ENCODE measurements at places on chromosomes 12 and 14. TPM values are rescaled to one million over a fixed set of nuclear protein-coding genes. Genes with fewer than 3 reads are reported as not detected.

DNA sequence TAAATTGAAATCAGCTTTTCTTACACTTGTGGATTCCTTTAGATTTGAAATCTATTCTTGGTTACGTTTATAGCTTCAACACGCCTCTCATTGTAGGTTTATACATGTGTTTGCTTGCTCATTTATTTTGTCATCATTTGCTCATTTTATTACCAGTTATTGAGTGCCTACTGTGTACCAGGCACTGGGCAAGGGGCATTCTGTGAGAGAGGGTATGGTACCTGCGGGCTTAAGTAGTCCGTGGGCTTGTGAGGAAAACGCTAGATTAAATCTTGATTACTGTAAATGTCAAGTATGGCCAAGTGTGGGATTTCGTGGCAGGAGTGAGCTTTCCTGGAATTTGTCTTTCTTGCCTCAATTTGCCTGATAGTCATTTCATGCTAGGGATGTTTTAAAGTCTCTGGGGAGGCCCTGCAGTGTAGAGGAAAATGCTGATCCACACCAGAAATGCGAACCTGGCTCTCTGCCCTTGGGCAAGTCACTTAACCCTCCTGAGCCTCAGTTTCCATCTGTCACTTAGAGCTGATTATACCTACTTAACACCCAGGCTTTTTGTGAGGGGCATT, 92.7 kb downstream of the CACNA1C start:
- peaks cover 9% of the 10 kb centered on the region for H3K4me1 ChIP-seq
- H3K36me3 ChIP-seq: no peaks in the 10 kb centered on the region
- DNase-seq: no peak
- peaks cover 2% of the 10 kb centered on the region for H3K27me3 ChIP-seq

DNA sequence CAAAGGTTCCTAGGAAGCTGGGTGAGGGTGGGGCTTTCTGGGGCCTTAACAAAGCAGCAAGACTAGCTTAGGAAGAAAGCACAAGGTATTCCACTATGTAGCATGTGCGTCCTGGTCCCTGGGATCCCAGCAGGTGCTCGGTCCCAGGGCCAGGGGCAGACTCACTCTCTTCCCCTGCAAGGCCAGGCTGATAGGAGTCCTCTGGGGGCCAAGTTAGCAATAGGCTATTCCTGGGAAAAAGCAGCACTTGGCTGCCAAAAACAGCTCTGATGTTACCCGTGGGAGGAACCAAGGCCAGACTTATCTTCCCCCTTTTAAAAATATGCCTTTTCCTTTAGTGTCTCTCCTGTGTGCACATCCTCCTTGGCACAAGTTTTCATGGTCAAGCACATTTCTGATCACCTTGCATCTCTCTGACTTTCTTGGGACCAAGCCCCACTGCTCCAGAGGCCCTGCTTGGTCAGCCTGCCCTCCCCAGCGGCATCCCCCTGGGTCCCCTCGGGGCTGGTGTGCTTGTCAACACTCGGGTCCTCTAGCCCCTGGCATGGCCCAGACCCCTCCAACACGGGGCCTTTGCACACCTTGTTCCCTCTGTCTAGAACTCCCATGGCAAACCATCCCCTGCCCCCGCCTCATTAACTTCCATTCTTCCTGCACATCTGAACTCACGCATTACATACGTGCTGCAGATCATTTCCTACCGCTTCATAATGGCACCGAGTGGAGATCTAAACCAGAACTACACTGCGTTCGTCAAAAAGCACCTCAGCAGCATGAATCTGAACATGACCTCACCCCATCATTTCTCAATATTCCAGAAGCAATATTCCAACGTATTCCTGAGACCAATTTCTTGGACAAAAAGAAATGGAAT, 21.9 kb downstream of the CCDC92 start:
- H3K27ac ChIP-seq: no peak overlapping the region
- peaks cover 19% of the 10 kb centered on the region for H3K4me1 ChIP-seq
- no peaks in the 10 kb centered on the region for H3K27me3 ChIP-seq

The AQP6 gene
- polyA plus RNA-seq: not detected

The PRMT5 gene
- 136 TPM for polyA plus RNA-seq

GRCh38 chr14:72741826-72742117, 152.1 kb downstream of the DPF3 start:
- no peaks in the 10 kb centered on the region for H3K27me3 ChIP-seq
- DNase-seq: no peak
- no peak overlapping the region for H3K4me3 ChIP-seq
- 0 out of 2 replicates have a peak, but pooled peaks cover 2% of the 10 kb centered on the region for H3K36me3 ChIP-seq

DNA sequence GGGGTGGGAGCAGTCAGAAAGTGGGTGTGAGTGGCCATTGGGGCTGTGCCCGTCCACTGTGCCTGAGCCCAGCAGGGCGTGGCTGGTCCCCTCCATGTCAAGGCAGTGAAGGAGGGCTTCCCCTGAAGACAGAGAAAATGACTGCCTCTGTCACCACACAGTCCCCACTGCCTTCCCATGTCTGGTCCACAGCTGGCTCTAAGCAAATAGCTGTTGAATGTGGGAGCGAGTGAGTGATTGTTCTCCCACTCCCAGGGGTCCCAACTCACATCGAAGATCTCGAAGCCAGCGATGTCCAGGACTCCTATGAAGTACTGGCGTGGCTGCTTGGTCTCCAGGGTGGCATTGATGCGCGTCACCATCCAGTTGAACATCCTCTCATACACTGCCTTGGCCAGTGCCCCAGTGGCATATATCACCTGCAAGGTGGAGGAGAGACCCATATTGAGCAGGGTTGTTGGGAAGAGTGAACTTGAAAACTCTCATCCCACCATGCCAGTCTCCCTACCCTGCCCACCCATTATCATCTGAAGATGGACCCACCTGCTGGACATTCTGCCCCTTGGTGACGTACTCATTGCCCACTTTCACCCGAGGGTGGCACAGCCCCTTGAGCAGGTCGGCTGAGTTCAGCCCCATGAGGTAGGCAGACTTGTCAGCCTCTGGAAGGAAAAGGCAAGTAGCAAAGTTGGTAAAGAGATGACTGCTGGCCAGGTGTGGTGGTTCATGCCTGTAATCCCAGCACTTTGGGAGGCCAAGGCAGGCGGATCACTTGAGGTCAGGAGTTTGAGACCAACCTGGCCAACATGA, 6.6 kb downstream of the MYH7 start:
- H3K27me3 ChIP-seq: peaks cover 6% of the 10 kb centered on the region
- H3K27ac ChIP-seq: no peak overlapping the region
- H3K36me3 ChIP-seq: no peaks in the 10 kb centered on the region
- no peak for DNase-seq
- no peak overlapping the region for H3K4me3 ChIP-seq

GRCh38 chr12:132604151-132604618, 6.2 kb downstream of the LRCOL1 start:
- H3K27ac ChIP-seq: no peak overlapping the region
- no peak overlapping the region for H3K4me3 ChIP-seq
- DNase-seq: no peak

Measured in IMR-90 (cell line).